ENCODE measurements at places on chromosomes 2 and 18. TPM values are rescaled to one million over a fixed set of nuclear protein-coding genes. Genes with fewer than 3 reads are reported as not detected.

The SRD5A2 gene
- not detected for total RNA-seq

DNA sequence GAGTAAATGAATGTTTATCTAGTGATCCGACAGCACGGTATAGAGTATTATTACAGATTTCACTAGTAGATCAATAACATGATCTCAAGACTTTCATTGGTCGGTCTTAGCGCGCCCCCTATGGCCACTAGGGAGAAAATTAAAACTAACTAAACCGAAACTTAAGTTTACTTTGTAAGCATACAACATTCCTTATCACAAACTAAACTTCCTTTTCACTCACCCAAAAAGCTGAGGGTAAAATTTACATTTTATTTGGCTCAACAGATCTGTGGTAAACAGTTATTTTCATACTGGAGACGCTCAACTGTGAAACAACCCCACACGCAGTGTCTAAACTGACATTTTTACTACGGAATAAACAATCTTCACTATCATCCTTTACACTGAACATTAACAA, 215.6 kb upstream of the MAP2 start:
- no peak for DNase-seq

- no peak for DNase-seq
Observed at GRCh38 chr2:152568531-152568930, 148.7 kb downstream of the PRPF40A start.

- DNase-seq: no peak
Observed at GRCh38 chr2:236663287-236664101, 93.9 kb downstream of the ACKR3 start.

GRCh38 chr2:1231466-1232063, 181.7 kb upstream of the TPO start:
- no peak for DNase-seq
